Stimulated activated naive B cell treated with anti-CD40 and anti-IgM and Interleukin-4, amounts not matched to agents 10 μg/mL and 1 μg/mL and 100 μg/mL, for 72 hours (primary cell): ENCODE measurements at places on chromosomes 2 and 18.

- no peak for DNase-seq
Measured at GRCh38 chr2:189337656-189338055, 103.6 kb upstream of the WDR75 start.

GRCh38 chr2:1581965-1582625 lies 162.2 kb downstream of the PXDN start:
- no peak for DNase-seq

DNA sequence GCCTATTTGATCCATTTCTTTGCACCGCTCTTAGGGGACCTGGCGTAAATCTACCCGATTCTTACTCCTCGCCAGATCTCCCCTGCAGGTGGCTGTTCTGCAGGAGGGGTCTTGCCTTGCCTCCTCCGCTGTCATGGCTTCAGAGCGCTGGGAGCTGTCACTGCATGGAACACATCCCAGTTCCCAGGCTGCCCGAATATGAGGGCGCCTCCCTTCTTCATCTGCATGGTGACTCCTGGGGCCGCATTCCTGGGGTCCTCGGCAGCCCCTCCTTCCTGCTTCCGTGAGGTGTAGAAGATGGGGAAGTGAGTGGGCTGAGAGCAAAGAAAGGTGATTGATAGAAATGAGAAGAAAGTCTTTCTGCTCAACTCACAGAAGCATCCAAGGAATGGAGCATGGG lies 27.3 kb upstream of the COPS8 start:
- no peak for DNase-seq

GRCh38 chr2:25286025-25286400 lies 55.7 kb downstream of the DNMT3A start:
- DNase-seq, result no peak

GRCh38 chr18:28666216-28666615 lies 489.3 kb upstream of the CDH2 start:
- DNase-seq, result no peak

DNA sequence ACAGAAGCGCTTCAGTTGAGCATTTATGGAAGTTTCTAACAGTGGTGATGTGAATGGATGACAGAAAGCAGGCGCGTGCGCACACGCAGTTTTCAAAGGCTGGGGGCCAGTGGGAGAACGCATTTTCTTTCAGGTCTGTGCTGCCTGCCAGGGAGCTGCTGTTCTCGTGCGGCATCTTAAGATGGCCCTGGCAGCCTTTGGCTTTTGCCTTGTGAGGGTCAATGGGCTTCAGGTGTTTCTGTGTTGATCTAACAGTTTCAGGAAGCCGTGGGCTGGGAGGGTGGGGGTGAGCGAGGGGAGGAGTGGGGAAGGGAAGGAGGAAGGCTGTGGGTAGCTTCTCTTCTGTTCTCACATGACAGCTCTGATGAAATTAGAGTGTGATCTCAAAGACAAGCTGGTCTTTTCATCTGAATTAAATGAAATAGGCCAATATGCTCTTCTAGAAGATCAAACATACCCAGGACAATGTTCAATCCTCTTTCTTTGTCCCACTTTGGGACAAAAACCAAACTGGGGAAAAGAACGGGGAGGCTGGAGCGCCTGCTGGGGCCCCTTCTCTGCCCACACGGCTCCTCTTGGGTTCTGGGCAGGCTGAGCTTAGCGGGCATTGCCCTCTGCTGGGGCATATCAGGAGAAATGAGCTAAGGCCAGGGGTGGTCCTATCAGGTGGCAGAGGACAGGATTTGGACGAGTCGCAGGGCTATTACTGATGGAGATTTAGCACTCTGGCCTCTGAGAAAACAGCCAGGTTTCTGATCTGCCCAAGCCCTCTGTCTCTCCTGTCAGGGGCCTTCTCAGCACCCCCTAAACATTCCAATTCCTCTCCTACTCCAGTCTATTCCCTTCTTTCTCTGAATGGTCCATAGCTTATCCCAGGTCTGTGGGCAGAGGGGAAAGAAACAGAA lies 126.2 kb upstream of the LGALSL start:
- peak; percentile 47 for DNase-seq

DNA sequence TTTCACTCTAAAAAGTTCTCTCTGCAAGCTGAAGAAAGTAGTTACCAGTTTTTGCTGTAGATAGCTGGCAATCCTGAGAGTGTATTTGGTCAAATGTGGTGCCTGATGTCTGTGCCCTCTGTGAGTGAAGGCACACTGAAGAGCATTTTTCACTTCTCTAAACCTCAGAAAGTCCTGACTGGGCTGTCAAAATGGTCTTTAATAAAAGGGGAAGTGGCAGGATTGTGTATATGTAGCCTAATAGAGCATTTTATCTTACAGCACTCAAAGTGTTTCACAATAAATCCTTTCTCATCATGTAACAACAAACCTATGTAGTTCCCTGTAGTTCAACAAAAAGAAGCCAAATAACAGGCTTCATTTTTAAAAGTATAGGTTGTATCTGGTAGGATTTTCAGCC lies 1552.3 kb upstream of the SLC39A10 start:
- peak; percentile 22 for DNase-seq

DNA sequence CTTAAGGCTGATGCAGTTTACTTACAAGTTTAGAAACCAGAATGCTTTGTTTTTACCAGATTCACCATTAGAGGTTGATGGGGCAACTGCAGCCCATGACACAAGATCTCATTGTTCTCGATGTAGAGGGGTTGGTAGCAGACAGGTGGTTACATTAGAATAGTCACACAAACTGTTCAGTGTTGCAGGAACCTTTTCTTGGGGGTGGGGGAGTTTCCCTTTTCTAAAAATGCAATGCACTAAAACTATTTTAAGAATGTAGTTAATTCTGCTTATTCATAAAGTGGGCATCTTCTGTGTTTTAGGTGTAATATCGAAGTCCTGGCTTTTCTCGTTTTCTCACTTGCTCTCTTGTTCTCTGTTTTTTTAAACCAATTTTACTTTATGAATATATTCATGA lies 99.4 kb upstream of the IL1R2 start:
- DNase-seq, result no peak

- no peak for DNase-seq
Measured at GRCh38 chr2:61995515-61995914, 90.0 kb downstream of the COMMD1 start.

GRCh38 chr2:199744724-199745123 lies 106.3 kb downstream of the FTCDNL1 start:
- DNase-seq, result no peak

GRCh38 chr2:191152482-191153240 lies 1.9 kb upstream of the STAT4 start:
- DNase-seq, result no peak

DNA sequence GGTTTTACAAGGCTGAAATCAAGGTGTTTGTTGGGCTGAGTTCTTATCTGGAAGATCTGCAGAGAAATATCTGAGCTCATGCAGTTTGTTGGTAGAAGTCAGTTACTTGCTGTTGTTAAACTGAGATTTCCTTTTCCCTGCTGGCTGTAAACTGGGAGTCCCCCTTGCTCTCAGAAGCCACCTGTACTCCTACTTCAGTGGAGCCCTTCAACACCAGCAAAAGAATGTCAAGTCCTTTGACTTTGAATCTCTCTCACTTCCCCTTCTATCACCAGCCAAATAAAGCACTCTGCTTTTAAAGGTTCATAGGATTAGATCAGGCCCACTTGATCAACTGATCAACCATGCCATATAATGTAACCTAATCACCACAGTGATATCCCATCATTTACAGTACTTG lies 252.2 kb upstream of the CDH7 start:
- DNase-seq, result no peak

DNA sequence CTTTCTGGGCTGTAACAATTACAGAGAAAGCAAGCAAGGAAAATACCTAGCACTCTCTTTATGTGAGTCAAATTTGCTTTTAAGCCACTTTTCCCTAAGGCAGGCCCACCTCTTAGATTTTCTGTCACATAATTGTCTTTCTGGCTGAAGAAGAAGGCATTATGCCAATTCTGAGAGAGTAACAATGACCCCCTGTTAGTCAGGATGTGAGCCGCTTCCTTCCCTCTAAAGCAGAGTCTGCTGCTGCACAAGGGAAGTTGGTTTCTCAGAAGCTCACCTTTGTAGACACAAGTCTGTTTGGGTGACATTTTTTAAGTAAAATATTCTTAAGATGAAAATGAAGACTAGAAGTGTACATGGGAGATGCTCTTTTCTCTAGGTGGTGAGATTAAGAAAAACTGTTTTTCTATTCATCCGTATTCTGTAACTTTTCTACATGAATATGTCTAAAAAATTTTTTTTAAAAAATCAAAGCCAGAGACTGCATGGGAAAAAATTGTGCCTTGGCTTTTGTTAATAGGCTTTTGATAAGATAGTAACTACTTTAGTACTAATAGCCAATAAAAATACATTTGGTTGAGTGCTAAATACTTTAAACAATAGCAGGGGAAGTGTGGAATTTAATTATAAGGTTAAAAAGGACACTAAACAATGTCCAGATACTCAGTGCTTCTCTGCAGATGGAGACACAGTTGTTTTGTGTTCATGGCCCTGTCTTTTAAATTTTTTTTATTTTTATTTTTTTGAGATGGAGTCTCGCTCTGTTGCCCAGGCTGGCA lies 33.4 kb upstream of the VPS54 start:
- no peak for DNase-seq

DNA sequence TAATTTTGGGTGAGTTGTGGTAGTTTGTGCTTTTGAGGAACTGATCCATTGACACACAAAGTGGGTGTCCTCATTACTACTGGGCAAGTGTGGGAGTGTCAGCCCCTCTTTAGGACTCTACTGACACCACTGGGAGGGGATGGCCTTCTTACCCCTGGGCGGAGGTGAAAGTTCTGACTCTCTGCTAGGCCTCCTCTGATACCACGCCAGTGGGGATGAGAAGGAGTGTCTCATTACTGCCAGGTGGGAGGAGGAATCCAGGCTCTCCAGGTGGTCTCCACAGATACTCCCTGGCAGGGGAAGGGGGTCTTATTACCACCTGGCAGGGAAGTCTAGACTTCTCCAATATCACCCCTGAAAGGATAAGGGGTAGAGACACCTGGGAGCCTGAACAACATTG lies 9.1 kb downstream of the LCLAT1 start:
- no peak for DNase-seq

DNA sequence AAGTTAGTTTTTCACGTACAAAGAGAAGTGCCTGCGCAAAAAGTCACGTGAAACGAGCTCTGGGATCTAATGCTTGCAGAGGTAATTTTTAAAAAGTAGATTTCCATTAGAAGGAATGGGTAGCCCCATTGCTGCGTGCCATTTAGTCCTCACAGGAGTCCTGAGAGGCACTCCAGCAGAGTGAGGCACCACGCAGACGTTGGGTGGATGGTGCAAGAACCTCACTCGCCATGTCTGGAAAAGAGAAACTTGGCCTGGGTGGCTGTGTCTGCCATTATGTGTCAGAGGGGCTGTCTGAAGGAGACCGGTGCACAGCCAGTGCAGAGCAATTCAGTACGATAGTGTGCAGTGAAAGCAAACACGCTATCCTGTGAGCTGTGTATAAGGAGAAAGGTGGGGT lies 1.8 kb upstream of the HDAC4 start:
- no peak for DNase-seq

- DNase-seq, result no peak
Measured at GRCh38 chr2:119263656-119264055, 40.0 kb downstream of the STEAP3 start.

DNA sequence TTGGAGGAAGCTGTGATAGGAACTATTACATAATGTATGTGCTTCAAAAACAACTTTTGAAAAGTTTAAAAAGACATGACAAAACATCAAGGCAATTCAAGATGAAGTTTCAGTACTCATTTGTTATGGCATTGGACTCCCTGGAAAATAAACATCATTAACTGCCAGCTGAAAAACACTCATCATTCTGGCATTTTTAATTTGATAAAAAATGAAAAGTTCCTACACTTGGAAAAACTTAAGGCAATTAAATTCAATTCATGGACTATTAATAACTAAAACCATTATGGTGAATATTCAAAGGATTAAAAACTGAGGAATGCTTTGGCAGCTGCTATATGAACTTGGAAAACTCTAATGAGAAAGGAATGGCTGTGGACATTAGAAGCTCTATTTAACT lies 8.5 kb downstream of the TYW5 start:
- DNase-seq, result no peak

DNA sequence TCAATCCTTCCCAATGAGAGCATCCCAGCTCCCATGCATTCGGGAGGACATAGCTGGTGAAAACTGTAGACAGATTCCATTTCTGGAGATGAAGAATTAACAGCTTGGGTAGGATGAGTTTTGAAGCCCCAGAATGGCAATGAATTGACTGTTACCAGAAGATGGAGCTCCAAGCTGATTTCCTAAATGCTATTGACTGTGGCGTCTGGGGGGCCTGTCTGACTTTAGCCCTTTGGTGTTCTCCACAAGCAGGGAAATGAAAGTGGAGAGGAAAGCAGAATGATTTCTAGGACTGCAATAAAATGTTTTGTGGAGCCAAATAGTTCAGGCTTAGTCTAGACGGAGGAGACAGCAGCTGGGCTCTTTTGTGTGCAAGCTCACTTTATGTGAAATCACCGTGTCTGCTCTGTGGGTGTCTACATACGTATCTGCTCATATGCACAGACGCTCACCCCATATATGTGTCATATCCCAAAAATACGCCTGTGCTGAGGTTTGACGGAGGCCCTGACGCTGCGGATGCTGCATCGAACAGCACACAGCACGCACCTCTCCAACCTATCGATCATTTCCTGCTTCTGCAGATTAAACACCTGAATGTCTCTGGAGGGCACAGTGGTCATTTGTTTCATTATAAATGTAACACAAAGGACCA lies 166.4 kb upstream of the PXDN start:
- DNase-seq, result no peak

DNA sequence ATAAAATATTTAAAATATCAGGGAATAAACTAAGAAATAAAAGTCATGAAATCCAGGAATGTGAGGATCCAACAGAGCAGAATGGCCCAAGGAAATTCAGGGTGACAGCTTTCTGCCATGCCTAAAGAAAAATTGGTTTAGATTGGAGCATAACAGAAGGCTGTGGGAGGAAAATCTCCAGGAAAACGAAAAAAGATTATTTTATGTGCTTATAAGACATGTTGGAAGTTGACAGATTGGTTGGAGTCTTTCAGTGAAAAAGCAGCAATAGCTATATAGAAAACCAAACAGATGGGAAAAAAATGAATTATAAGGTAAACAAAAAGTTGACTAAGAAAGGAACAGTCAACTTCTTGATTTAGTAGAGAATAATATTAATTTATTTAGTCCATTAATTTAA lies 203.9 kb downstream of the ZRANB3 start:
- no peak for DNase-seq

DNA sequence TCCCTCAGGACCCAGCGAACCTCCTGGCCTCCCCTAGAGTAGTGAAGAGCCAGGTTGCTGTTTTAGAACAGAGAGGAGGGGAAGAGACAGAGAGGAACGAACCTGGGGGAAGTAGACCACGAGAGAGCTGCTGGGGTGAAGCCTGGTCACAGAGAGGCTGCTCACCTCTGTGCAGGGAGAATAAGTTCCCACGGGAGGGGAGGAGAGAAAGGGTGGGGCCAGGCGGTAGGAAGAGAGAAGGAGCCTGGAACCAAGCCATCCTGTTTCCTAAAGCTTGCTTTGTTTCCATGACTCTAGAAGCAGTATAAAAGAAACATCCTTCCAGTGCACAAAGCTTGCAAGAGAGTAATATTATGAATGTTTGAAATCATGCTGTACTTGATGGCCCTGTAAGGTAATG lies 147.9 kb downstream of the MYT1L start:
- no peak for DNase-seq
